Stimulated activated CD4-positive, alpha-beta T cell treated with anti-CD3 and anti-CD28 coated beads, TNF-alpha, amount 100 ng/mL, for 1 hour (primary cell): ENCODE measurements at places on chromosomes 6 and 20.

GRCh38 chr6:167116838-167117228, 6.1 kb upstream of the CCR6 start:
- no peak for DNase-seq

DNA sequence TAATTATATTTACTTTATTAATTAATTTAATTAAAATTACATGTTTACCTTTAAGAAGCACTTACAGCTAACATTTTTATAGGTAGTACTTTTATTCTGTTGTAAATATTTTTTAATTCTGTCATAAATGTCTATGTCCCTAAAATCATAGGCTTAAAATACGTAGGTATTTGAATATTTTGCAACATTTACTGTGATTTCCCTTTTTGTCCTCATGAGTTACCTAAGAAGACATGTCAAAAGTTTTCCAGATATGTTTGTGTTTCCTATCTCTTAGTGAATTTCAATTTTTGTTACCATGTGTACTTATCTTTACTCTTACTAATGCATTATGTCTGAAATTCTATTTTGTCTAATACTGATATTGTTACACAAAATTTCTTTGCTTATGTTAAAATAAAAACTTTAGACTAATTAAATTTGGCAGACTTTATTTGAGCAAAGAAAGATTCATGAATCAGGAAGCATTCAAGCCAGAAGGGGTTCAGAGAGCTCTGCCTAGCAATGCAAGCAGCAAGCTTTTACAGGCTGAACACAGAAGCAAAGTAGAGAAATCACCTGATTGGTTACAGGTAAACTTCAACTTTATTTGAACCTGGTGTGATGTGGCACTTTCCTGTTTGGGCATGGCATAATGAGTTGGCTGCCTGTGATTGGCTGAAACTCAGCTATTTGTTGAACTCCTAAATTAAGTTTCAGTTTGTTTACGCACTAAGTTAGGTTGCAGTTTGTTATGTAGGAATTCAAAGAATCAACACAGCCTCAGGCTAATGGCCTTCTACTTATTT, 123.2 kb upstream of the TMEM170B start:
- DNase-seq = no peak

- DNase-seq = peak; percentile 37
These were observed 9.2 kb downstream of the ITPA start for GRCh38 chr20:3218307-3218988.

DNA sequence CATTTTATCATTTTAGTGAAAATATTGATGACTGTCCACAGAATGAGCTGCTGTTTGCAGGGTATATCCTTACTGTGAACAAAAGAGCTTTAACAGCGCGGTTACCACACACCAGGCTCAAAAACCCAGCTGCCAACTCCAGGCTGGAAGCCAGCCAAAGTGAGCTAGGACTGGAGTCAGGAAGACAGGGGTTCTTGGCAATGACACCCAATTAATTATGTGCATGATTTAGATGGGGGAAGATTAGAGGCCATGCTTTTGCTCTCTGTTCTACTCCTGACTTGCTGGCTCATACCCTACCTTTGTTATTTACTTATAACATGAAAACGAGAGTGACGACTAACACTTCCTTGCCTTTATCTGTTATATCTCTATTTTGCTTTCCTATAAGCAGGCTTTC, 128.9 kb upstream of the SHLD1 start:
- DNase-seq = no peak

- no peak for DNase-seq
These were observed 6.3 kb upstream of the UTRN start for GRCh38 chr6:144278659-144279314.

DNA sequence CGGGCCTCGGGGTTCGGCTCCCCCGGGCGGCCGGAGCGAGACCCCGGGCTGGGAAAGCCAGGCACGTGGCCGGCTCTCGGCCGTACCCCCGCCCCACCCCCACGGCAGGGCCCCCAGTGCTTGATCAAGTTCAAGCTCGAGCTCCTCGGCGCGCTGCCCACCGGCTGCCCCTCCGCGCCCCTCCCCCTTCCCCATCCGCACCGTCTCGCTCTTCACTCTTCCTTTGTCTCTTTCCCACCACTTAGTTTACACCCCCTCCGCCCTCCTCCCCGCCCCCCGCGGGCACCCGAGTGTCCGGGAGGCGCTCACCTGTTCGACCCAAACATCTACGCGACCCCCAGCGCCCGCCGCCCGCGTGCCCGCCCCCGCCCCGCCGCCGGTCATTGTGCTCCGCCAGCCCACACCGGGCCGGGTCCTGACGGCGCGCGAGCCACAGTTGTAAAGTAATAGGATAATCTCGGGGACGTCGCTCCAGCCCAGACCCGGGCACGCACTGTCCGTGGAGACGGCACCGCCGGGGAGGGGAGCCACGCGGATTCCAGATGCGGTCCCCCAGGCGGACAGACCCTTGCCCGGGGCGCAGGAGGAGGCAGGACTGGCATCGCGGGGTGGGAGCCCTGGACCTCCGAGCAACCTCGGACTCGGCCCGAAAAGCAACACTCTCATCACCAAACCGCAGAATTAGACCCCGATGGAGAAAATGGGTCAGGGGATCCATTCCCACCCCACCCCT, 100.7 kb downstream of the NOL4L start:
- DNase-seq = peak; percentile 26

- DNase-seq = no peak
These were observed 127.0 kb upstream of the STXBP5 start for GRCh38 chr6:147077251-147077650.

DNA sequence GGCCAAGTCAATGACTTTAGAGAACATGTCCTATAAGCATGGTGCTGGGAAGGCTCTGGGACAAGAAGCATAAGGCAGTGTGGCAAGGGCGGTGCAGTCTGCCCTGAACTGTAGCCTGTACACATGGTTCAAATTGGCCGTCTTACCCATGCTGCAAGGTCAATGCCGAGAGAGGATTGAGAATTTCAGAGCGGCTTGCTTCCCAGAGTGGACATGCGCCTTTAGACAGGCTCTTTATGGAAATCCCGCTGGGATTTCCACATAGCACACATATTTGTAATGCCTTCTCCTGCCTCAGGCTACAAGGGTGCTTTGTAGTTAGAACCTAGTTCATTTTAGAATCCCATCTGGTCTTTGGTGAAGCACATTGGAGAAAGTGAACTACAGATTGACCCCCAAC, 36.1 kb upstream of the CEP162 start:
- no peak for DNase-seq

DNA sequence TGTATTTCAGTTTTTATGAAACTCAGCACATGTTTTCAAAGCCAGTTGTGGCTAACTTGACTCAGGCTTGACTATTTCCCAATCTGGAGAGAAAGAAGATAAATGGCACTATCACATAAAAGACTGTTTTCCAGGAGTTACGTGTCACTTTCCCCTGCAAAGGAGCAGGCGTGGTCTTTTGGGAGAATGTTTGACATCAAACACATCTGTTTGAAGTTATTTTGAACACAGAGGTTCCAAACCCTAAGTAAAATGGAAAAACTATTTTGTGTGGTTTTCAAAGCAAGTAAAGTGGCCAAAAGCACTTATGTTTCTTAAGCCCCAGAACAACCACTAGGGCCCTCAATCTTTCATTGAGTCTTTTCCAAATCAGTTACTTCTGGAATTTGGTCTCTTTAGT, 89.7 kb downstream of the FOXF2 start:
- DNase-seq = no peak
